Activated CD4-positive, alpha-beta memory T cell treated with anti-CD3 and anti-CD28 coated beads for 36 hours (primary cell): ENCODE measurements at places on chromosomes 11 and 22.
A peak's percentile ranks its signal among the peaks of the same experiment; 100 is the strongest.

GRCh38 chr11:107682572-107682971 lies 29.3 kb downstream of the SLN start:
- DNase-seq = no peak

DNA sequence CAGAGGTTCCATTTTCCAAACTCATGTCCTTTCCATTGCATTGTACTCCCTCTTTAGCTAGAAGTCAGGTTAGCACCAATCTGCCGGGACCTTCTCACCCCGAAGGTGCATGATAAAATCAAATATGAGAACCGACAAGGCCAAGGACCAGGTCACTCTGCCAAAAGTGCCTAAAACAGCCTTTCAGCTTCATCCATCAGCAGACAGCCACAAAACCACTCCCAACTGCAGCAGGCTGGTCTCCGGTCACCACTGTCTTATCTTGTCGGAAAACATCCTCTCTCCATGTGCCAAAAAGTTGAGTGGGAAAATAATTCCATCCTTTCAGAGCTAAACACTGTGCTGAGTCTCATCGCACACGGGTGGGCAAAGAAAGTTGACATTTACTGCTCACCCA lies 1.4 kb downstream of the PI4KA start:
- DNase-seq = no peak

DNA sequence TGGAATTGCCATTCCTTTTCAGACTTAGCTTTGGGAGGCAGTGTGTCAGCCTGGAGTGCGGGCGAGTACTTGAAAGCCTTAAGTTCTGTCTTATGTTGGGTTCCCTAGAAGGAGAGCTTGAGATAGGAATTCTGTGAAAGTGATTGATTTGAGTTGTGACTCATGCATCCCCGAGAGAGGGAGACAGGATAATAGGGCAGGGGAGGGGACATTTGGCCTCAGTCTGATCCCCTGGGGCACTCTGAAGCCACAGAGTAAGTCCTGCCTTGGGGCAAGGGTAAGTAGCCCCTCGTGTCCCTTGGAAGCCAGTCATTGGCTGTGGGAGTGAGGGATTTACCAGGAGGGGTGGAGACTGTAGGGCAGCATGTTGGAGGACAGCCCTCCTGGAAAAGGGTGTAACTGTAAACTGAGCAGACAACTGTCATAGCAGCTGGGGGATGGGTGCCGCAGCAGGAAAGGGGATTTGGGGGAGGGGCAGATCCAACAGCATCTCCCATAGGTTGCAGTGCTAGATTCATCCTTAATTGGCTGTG lies 44.0 kb downstream of the KIAA1671 start:
- no peak for DNase-seq

GRCh38 chr11:73894725-73895335 lies 18.0 kb downstream of the PAAF1 start:
- no peak for DNase-seq

DNA sequence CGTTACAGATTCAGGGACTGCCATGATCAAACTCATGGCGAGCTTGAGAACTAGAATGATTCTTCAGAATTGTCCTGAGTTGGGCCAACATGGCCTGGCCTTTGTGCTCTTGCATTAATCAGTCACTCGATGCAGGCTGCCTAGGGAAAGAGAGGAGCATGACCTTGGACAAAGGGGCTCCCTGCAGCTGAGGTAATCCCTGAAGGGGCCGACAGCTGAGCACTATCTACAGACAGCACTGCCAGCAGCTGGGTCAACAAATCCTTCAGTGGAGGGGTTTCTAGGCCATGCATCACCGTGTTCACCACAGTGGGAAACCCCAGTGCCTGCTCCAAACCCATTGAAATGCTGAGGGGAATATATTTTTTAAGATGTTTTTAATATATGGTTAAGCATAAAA lies 159.5 kb upstream of the POU2AF2 start:
- DNase-seq = no peak

DNA sequence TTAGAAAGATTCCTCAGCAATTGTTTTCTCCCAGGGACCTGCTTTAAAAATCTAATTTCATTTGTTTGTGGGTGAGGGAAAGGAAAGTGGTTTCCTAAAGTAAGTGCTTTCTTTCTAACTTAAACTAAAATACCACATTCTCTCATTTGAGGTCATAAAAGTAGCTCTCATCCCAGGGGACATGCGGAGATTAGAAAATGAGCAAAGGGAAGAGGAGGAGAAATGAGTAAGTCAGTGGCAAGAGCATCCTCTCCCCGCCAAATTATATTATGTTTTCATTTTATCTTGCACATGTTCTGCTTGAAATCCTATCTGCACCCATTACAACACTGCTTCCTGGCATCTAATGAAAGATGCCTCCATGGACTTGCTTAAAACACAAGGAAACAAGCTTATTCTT lies 191.4 kb downstream of the ARHGAP42 start:
- DNase-seq = no peak

DNA sequence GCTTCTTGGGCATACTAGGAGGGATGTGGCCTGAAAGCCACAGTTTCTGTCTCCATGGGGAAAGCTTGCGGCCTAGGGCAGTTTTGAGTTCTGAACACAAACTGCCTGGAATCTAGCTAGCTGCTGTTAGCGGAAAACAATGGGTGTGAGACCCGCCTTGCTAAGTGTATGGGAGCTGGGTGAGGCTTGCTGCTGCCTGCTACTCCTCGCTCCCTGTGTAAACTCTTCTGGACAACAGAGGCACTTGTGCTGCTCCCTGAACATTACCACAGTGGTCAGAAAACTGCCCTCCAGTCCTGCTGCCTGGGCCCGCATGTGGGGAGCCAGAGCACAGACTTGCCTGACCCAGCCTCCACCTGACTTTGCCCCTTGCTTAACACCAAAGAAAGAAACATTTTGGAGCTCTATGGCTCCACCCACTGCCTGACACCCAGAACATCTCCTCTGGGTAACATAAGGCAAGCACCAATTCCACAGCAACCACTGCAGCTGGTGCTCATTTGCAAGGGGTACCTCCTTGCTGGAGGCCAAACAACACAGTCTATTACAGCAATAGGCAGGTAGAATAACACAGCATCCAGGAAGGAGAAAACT lies 766.3 kb upstream of the RAG2 start:
- DNase-seq = no peak

GRCh38 chr11:100727410-100727809 lies 40.3 kb downstream of the ARHGAP42 start:
- no peak for DNase-seq

- DNase-seq = peak; percentile 4
Measured at GRCh38 chr11:119486691-119487259, 63.8 kb upstream of the THY1 start.

DNA sequence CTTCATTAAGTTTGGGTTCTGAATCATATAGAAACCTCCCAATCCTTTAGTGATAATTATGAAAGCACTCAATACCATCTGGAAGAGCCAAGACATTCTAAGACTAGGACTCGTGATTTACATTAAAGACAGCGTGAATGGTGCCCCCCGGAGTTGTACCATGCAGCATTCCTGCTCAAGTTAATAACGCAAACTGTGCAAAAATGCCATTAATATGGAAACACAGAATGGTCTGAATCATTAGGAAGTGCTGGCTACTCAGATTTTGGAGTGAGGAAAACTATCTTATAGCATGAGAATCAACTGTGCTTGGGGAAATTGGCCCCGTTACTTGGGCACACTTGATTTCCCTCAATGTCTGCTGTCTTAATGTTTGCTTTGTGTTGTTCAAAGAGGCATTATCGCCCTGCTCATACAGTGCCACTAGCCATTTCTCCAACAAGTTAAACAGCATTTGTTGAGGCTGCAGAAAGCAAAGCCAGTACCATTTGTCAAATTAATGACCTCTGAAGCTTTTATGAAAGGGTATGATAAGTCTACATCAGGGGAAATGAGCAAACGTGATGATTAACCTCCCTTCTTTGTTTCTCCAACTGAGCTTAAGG lies 18.5 kb upstream of the TPH1 start:
- no peak for DNase-seq

GRCh38 chr22:26414347-26414746 lies 14.7 kb upstream of the ASPHD2 start:
- no peak for DNase-seq

DNA sequence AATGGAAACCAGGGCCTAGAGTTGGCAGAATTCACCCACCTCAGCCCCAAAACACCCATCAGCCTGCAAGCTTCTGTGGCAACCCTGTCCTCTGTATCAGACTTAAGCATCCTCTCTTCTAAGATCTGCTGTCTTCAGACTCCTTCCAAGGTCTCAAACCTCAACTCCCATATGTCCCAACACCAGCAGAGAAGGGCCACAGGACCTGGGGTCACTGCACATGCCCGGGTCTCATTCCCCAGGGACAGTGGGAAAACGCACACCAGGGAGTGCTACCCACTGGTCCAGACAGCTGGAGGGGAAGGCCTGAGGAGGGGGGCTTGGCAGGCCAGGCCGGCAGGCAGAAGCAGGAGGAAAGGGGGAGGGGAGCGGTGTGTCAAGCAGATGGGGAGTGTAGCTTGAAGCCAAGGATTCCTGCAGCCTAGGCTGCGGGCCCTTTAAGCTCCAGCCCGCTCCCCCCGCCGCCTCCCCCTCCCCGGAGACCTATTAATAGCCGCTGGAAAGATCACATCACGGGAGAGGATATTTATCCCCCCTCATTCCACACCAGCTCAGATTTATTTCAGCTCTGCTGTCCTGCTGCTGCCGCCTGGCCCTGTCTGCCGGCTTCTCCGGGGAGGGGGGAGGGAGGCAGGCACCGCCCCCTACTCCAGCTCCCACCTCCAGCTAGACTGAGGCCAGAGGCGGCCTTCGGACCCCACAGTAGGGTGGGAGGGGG lies 16.7 kb downstream of the BCL9L start:
- no peak for DNase-seq

GRCh38 chr11:36215693-36216060 lies 73.5 kb downstream of the COMMD9 start:
- DNase-seq = no peak

- no peak for DNase-seq
Measured at GRCh38 chr11:95586155-95586554, 203.4 kb downstream of the FAM76B start.

- DNase-seq = no peak
Measured at GRCh38 chr11:16987205-16987568, 27.0 kb downstream of the PLEKHA7 start.

GRCh38 chr11:117200813-117201657 lies 1.9 kb downstream of the TAGLN start:
- no peak for DNase-seq

- DNase-seq = no peak
Measured at GRCh38 chr22:23397008-23397612, 183.0 kb downstream of the IGLL1 start.

GRCh38 chr11:117152066-117152465 lies 8.0 kb downstream of the PAFAH1B2 start:
- no peak for DNase-seq

DNA sequence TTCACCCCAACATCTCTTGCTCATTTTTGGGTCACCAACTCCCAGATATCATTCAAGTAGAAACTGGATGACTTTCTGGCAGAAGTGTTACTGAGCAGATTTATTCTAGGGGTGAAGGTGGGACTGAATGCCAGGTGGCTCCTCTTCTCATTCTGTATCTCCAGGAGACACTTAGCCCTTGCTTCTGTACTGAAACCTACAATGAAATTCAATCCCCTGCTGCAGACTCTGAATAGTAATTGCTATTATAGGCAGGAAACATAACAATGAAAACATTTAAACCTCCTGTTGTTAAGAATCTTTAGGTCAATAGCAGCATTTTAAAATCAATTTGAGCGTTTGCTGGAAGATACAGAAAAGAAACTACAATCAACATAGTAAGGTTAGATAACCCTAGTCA lies 879.4 kb upstream of the TENM4 start:
- DNase-seq = no peak

GRCh38 chr11:94032725-94033124 lies 11.6 kb downstream of the HEPHL1 start:
- DNase-seq = no peak

DNA sequence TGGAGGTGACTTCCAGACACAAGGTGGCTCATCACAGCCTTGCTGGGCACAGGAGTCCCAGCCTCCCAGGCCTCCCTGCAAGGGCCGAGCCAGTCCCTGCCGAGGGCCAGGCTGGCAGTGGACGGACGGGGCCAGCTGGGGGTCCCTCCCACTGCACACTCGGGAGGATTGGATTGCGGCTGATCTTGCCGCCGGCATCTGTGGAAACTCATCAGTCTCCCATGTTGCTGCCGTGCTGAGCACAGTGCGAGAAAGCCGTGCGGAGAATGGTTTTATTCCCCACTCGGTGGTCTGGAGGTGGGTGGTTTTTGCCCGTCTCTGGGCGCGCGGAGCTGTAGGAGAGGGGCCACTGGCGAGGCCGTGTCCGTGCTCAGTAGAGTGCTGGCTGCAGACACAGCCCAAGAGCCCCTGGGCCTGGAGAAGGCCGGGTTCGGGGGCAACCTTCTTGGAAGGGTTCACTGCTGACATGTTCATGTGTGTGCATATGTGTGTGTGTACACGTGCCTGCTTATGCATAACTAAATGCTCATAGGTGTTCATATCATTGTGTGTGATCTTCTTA lies 1246.4 kb downstream of the BRD1 start:
- no peak for DNase-seq

DNA sequence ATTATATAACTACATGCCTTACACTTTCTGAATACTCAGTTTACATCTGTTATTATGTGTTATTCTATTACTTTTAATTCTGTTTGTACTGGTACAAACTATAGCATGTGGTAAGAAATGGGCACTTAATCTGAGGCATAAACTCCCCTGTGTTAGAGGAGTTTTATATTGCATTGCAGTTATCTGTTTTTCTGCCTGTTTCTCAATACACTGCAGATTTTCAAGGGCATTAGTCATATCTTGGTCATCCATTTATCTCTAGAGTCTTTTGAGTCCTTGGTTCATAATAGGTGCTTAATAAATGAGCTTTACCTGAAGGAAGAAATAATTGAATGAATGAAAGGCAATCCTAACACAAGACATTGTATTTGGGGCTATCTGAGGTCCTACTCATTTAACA lies 182.9 kb upstream of the CTSC start:
- no peak for DNase-seq

GRCh38 chr11:32068134-32068870 lies 22.6 kb upstream of the RCN1 start:
- no peak for DNase-seq

- DNase-seq = peak; percentile 65
Measured at GRCh38 chr22:35539910-35540594, 579 bp upstream of the RASD2 start.

- no peak for DNase-seq
Measured at GRCh38 chr11:126628790-126629621, 273.5 kb downstream of the ST3GAL4 start.

GRCh38 chr11:46338988-46339666 lies 8.1 kb upstream of the DGKZ start:
- no peak for DNase-seq

DNA sequence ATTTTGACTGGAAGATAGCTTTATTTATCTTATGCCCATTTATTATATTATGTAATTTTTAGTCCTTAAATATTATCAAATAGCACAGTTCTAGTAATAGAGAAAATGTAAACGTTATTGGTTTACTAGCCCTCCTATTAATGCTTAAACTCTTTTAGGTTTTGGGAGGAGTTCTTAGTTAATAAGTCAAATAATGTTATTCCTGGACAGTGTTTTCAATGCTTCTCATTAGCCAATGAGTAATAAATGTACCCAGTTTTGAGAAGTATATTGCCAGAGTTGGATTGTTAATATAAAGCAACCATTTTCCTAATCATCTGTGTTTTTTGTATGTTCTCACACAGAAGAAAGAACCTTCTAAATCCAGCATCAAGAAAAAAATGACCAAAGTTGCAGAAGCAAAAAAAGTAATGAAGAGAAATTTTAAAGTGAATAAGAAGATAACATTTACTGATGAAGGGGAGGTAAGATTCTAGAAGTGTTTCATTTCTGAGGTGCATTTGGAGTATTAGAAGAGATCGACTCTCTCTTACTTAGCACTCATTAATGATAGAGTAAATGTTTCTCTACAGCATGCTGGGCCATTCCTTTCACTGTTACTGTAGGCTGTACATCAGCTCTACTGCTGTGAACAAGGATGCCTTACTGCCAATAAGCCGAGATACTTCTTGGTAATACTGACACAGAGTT lies 173.4 kb downstream of the DDX10 start:
- DNase-seq = no peak
